Stimulated activated CD4-positive, alpha-beta T cell treated with anti-CD3 and anti-CD28 coated beads, Interleukin-12 subunit alpha, Interleukin-12 subunit beta, amount 100 ng/mL, for 24 hours (primary cell): ENCODE measurements at places on chromosomes 13 and 19.

DNA sequence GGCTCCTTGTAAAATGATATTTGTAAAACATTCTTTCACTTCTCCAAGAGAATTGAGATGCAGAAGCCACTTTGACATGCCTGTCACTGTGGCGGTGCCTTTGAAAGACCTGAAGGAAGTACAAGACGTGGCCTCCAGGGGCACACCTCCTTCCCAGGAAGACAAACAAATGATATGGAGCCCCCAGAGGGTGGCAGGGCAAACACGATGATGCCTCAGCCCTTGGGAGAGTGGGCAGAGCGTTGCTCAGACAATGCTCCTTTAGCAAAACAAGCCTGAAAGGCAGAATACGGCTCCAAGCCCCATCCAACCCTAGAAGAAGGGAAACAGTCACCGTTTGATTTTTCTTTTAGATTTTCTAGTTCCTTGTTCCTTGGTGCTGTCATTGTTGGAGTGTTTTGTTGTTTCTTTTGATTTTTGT lies 9.2 kb upstream of the ATP12A start:
- DNase-seq = no peak

- DNase-seq = no peak
Observed at GRCh38 chr19:28577666-28578065, 635.3 kb downstream of the UQCRFS1 start.

GRCh38 chr13:19153782-19154450 lies 27.7 kb downstream of the TUBA3C start:
- no peak for DNase-seq

DNA sequence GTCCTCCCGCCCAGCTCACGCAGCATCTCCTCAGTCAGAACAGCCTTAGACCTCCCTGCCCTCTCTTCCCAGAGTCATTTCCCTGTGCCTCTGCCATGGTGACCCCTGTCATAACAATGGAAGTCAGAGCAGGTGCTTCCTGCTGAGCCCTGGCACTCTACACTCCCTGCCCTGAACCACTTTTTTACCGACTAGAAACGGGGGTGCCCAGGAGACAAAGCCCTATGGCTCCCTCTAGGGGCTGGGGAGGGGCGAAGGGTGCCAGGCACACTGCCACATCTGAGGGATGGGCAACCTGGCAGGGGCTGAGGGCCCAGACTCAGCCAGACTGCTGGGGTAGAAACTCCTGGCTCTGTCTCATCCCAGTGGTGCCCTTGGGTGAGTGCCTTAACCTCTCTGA lies 16.4 kb downstream of the ZNF574 start:
- DNase-seq = no peak

DNA sequence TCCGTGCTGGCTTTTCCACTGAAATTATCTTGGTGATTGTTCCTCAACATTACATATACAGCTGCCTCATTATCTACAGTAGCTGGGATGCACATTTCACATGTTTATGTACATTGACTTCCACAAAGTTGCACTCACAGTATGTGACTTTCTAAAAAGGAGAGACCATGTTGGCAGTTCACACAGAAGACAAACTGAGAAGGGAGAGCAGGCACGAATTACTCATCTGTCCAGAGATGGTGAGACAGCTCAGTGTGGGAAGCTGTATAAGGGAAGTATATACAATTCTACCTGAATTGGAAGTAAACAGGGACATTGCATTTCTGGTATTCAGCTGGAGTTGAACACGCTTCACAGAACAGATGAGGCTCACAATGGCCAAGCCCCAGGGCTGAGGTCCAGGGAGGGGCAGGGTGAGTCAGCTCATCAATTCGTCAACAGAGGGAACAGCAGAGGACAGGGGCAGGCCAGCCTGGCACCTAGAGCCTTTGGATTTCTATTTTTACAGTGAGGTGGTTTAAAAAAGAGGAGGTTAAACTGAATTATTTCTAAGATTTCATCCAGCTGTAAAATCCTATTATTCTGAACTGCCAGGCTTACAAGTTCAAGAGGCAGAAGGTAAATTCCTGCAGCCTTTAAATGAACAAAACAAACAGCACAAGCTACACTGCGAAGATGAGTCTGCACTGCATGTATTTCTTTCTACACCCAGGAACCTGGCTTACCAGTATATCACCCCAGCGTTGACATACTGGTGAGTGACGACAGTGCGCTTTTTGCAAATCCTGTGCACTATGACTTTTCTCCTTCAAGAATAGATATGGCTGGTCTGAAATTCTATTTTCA lies 9.8 kb downstream of the PARP4 start:
- DNase-seq = no peak

GRCh38 chr19:29798774-29799497 lies 12.9 kb upstream of the CCNE1 start:
- DNase-seq = no peak

DNA sequence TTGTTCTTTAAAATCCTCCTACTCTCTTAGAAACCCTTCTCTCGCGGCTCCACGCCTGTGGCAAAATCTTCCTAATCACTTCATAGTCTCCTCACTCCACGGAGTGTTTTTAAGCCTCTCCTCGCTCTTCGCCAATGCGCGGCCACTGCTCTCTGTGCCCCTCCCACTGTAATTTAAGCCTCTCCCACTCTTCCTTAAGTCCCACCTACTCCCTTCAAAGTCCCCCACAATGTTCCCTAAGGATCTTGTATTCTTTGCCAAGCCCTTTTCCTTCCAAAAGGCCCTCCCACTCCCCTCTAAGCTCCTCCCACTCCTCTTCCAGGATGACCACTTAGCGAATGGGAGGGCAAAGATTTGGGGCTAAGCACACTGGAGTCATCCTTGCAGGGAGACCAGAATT lies 1.3 kb downstream of the FIZ1 start:
- DNase-seq = no peak

- no peak for DNase-seq
Observed at GRCh38 chr13:26034018-26034417, 17.8 kb downstream of the SHISA2 start.
